A549 (cell line): ENCODE measurements at places on chromosomes 2 and 18. TPM values are rescaled to one million over a fixed set of nuclear protein-coding genes. Genes with fewer than 3 reads are reported as not detected.

DNA sequence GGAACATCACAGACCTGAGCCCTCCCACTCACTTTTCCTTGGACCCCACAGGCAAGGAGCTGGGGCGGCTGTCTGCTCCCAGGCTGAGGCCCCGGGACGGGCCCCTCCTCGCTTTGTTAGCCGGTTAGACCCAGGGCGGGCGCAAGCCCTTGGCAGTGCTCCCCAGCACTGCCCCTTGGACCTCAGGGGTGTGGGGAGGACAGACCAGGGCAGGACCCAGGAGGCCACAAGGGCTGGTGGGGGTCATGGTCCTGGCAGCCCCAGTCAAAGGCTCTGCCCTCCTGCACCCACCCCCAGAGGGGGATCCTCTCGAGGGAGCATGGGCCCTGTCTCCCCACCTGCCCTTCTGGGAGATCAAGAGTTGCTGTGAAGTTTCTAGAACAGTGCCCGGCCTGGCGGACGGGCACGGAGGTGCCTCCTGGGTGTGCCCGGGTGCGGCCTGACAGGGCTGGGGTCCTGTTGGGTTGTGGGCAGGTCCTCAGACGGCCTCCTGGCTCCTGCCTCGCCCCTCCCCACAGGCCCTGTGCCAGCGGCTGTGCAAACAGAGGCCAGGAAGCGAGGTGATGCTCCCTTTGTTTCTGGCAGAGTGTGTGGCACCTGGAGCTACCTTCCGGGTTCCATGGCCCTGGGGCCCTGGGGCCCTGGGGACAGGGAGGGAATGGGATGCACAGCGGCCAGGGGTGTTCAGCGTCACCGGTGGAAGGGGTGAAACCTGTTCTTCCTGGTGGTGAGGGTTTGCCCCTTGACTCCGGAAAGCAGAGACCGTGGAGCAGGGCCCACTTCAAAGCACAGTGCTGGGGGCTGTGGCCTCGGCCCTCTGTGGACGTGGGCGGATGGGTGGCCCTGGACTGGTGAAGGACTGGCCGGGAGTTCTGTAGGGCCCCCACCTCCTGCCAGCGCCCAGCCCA is 2.9 kb upstream of the GAL3ST2 start:
- DNase-seq, result no peak

DNA sequence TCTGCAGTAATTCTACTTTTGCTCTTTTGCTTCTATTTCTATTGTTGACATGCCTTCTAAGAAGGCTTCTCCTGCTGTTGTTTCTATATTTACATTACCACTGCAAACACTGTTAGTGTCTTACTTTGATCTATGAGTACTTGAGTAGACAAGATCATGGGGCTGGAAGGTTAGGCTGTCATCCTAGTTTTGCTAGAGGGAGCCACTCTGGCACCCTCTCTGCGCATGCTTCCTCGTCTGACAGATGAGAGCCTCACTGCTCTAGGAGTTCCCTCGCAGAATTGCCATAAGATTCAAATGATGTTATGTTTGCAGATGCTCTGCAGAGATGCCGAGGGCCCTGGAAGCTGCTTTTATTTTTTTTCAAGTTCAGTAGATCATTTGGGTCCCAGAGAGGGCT is 185.6 kb downstream of the RNF144A start:
- DNase-seq, result no peak

DNA sequence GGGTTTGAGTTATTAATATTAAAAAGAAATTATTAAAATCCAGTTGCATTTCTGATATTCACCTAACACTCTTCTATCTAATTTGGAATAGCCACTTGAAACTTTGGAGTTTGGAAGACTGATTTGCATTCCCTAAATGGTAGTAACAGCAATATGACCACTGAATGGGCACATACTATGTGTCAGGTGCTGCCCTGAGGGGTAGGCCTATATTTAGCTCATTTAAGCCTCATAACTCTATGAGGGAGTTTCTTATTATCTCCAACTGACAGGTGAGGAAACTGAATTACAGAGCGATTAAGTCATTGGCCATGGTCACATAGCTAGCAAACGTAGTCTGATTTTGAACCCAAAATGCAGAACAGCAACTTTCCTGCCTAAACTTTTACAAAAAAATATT is 77.3 kb downstream of the VWA3B start:
- DNase-seq, result no peak

GRCh38 chr18:3683483-3683882 is 233.5 kb downstream of the TGIF1 start:
- no peak for DNase-seq

GRCh38 chr2:166126007-166126639 is 1.7 kb downstream of the SCN1A start:
- no peak for DNase-seq

DNA sequence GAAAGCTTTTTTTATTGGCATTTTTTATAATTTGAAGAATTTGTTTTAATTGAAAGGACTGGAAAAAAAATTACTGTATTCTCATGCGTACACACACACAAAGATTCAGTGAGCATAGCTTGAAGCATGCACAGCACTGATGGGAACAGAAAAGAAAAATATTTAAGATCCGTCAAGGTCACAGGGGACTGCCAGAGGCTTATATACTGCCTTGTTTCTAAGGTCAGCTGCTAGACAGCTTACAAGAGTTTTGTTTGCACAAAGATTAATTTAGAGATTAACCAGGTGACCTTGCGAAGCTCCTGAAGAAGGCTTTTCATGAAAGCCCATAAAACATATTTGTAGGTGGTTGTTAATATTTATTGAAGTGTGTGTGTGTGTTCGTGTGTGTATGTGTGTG is 396.3 kb downstream of the TRIB2 start:
- DNase-seq, result no peak

PLCL1 gene
- 0.03 TPM in 1 of 3 replicates, not detected in the others for polyA plus RNA-seq

ABCB11 gene
- 0.01 to 0.03 TPM in 2 of 3 replicates, not detected in the other for polyA plus RNA-seq

SLC9A2 gene
- polyA plus RNA-seq, result 2.5 to 3.0 TPM (median 3.0 TPM) in 3 replicates

DNA sequence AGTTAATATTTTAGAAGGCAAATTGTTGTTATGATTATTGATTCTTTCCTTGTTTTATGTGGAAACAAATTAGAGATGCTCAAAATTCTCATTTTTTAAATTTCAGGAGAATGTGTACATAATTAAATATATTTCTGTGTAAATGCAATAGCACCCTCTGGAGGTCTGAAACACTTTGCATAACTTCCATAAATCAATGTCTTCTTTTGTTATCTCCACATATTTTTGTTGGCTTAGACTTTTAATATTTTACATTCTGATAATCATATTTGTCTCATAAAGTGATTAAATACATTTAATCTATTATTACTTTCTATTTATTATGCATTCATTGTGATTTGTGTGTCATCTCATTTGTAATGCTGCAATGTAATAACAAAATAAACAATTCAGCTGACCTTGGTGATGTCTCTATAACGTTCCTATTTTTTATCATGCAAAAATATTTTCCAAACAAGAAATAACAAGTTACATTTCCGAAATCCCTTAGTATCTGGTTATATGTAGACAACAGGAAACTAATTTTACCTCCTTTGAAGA is 201.8 kb upstream of the GALNT5 start:
- DNase-seq, result no peak

GRCh38 chr2:63520793-63521192 is 67.5 kb downstream of the WDPCP start:
- DNase-seq, result no peak

GRCh38 chr2:113245276-113245711 is 33.4 kb downstream of the PAX8 start:
- no peak for DNase-seq

- DNase-seq, result no peak
Observed at GRCh38 chr2:102792568-102793208, 30.9 kb downstream of the TMEM182 start.

- no peak for DNase-seq
Observed at GRCh38 chr2:96323849-96324248, 1.3 kb upstream of the ITPRIPL1 start.

DNA sequence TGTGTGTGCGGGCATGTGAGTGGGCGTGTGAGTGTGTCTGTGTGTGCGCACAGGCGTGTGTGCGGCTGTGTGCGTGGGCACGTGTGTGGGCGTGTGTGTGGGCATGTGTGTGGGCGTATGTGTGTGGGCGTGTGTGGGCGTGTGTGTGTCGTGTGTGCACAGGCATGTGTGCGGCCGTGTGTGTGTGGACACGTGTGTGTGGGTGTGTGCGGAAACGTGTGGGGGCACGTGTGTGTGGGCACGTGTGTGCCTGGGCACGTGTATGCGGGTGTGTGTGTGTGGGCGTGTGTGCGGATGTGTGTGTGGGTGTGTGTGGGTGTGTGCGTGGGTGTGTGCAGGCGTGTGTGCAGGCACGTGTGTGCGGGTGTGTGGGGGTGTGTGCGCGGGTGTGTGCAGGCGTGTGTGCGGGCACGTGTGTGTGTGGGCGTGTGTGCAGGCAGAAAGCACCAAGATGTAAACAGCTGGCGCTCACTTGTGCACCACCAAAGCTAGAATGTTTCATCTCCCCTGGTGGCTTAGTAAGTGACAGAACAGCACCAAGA is 31.2 kb upstream of the ALKAL2 start:
- no peak for DNase-seq

GREB1L gene
- polyA plus RNA-seq, result 1.00 to 1.4 TPM (median 1.1 TPM) in 3 replicates

DNA sequence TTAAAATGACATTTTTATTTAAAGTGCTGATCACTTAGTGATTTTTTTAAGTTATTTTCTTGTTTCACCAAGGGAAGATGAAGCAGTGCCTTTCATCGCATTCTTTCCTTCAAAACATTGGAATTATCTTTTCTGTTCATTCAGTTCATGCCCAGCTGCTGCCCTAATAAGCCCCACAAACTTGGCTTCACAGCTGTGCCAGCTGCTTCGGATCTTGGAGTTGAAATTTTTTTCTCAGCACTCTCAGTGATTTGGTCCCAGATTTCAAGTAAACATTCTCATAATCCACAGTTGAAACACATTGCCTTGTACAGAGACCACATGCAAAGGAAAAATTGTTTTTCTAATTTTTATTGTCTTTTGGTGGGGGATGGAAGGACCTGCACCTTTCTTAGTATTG is 353.3 kb upstream of the LRP1B start:
- DNase-seq, result no peak
